Stimulated activated CD4-positive, alpha-beta T cell treated with anti-CD3 and anti-CD28 coated beads, Interleukin-1b, Interleukin-23, amount 100 ng/mL, for 1 hour (primary cell): ENCODE measurements at places on chromosomes 6 and 20.

- DNase-seq: no peak
Observed at GRCh38 chr6:15348528-15348927, 102.7 kb downstream of the JARID2 start.

DNA sequence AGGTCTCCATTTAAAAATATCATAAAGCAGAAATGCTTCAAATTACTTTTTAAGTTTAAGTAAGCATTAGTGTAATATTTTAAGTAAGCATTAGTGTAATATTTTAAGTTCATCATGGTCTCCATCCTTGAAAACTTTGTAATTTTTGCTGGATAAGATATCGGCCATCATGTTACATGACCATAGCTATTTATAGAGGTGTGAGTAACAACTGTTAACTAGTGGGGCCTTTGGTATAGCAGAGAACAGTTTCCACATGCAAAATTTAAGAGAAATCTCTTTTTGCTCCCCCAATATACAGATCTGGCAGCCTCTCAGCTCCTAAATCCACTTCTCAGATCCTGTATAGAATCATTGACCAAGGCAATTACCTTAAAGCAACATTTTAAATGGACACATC lies 468 bp downstream of the TRDN start:
- DNase-seq: no peak

DNA sequence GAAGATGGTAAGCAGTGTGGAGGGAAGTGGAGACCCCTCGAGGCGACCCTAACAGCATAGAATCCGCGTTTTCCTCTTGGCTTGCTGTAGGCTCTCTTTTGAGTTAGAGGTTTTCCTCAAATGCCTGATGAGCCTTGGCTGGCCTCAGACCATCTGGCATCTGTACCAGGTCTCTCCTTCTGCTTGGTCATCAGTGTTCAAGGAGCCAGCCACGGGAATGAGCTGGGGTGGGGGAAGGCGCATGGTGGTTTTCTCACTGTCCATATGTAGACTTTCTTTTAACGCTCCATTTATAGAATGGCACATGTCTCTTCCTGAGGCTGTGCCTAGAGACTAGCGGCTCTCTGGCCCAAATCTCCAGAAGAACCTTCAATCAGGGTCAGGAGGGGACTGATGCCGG lies 8.1 kb upstream of the GUCA1A start:
- no peak for DNase-seq

- DNase-seq: no peak
Observed at GRCh38 chr6:50848989-50849795, 30.5 kb downstream of the TFAP2B start.

GRCh38 chr6:7313505-7314165 lies 636 bp upstream of the SSR1 start:
- no peak for DNase-seq

GRCh38 chr20:34458631-34459030 lies 57.6 kb upstream of the DYNLRB1 start:
- no peak for DNase-seq

DNA sequence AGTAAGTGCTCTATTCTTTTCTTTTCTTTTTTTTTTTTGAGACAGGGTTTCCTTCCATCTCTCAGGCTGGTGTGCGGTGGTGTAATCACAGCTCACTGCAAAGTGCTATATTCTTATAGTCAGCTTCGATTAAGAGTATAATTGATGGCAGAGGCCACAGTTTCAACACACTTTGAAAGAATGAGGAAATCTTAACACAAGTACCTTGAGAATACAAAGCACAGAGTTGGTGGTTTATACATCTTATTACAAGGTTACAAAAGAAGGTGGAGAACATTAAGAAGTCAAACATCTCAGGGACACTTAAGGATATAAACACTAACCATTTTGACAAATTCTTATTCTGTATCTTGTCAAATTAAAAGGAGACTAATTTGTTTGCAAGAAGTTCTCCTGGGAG lies 180.5 kb downstream of the SOD2 start:
- no peak for DNase-seq

DNA sequence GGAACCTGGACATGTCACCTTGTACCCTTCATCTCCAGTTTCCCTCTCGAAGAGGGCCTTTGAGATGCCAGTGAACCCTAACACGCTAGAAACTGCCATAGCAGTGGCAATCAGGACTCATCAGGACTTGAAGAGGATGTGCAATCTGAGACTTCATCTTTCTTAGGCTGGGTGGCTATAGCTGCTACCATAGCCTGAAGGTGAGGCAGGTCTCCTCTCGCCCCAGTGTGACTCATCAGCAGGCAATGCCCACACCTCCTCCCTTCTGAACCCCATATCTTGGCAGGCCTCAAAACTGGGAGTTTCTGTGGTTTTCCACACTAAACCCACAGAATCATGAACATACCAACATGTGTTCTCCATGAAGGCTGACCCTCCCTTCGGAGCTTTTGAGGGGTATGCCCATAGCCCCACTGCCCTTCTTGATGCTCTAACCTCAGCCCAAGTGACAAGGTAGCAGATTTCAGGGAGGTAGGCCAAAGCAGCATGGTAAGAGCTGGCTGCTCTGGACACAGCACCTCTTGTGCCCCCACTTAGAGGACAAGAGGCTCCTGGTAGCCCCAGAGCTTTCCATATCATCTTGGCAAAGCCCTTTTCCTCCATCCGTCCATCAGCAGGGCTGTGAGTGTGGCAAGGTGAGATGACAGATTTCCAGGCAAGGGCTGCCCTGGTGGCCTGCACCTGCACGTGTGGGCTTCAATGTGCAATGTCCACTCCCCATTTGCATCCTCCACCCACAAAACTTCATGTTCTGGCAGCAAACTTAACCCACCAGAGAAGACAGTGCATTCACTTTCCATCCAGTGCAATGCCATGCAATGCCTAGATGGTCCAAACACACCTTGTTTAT lies 2.6 kb downstream of the BLCAP start:
- DNase-seq: no peak

GRCh38 chr20:24531631-24532419 lies 62.4 kb downstream of the SYNDIG1 start:
- DNase-seq: no peak

GRCh38 chr6:155261111-155261900 lies 2.5 kb upstream of the CLDN20 start:
- DNase-seq: no peak

- DNase-seq: no peak
Observed at GRCh38 chr20:49286689-49287551, 9.1 kb upstream of the ZNFX1 start.

DNA sequence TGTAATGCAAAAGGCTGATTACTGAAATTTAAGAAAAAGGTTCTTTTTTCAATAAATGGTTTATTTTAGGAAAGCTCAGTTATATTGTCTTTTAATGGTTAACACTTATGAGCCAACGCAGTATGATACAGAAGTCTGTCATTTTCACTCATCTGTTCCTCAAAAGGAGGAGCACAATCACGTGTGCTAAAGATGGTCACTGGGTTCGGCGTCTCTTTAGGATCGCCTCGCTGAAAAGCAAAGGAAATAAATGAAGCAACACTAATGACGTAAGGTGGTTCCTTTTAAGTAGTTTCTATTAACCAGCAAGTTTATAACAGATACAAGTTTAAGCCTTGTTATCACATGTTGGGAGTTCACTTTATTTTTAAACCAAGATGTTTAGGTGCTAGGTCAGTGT lies 125.7 kb downstream of the MAP3K4 start:
- no peak for DNase-seq

DNA sequence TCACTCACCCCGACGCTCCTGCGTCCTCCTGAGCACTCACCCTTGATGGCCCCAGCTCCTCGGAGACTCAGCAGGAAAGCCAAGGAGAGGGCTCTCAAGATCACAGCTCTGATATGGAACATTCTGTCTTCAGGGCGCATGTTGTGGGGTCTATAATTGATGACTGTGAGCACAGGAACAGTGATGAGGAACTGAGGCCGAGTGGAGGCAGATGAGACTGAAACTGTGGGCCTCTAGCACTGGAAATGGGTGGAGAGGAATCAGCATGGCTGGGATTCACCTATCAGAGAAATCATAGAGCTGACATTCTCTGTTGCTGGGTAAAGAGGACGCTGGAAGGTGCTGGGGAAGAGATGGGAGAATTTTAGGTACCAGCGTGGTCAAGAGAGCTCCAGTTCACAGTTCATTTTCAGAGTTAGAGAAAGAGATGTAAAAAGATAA lies at the start of gene HLA-DPA1:
Gene HLA-DPA1 (minus strand): TSS at position 219 of the 441 bp plus-strand sequence.
- no peak for DNase-seq

DNA sequence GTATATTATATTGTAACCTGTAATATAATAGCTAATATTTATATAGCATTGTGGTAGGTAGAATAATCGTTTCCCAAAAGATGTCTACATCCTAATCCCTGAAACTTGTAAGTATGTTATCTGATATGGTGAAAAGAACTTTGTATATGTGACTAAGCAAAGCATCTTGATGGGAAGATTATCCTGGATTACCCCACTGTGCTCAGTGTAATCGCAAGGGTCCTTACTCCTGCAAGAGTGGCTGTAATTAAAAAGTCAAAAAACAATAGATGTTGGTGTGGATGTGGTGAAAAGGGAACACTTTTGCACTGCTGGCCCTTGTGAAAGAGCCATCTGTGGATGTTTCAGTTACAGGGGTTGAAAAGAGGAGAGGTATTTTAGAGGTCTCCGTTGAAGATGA lies 95.2 kb downstream of the EDN1 start:
- DNase-seq: no peak

GRCh38 chr6:135128268-135128914 lies 52.7 kb upstream of the MYB start:
- peak; percentile 11 for DNase-seq

DNA sequence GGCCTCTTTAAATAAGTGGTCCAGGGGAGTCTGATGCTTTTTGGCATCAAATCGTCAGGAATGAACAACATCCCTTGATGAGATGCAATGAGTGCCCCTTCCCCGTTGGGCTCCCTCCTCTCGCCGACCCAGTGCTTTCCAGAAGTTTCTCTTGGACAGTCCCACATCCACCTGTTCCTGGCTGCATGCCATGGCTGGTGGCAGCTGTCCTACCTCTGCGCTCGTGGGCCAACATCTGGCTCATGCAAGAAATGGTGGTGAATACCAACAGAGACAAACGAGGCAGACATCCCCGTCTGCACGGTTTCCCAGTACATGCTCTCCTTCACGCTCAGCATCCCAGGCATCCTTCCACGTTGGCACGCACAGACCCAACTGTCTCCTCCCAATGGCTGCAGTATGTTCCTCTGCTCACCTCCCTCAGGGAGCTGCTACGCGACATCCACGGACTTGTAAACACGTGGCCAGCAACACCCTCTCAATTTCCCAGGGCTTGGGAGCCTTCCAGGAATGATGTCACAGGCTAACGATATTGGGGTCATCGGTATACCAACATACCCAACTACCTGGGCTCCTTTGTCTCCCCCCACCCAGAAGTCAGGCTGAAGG lies 37.5 kb downstream of the PPP1R3G start:
- no peak for DNase-seq

DNA sequence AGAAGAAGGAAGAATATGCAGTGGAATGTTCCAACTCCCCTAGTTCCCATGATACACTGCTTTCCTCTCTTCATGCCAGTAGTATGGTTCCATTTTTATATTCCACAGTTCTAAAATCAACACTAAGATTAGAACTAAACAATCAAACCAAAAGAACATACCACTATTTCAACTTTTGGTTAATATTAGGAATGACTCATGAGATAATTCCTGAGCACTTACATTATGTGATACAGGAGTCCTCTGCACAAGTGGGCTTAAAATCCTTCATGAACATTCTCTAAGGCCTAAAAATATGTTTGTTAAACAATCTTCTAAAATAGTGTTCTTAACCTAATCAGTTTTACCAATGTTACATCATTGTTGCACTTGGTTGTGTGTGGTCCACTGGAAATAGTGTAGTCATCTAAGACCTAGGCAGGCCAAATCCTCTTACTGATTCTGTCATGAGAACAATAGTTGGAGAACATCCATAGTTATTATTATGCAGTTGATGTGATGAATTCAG lies 30.3 kb upstream of the RCAN2 start:
- no peak for DNase-seq

DNA sequence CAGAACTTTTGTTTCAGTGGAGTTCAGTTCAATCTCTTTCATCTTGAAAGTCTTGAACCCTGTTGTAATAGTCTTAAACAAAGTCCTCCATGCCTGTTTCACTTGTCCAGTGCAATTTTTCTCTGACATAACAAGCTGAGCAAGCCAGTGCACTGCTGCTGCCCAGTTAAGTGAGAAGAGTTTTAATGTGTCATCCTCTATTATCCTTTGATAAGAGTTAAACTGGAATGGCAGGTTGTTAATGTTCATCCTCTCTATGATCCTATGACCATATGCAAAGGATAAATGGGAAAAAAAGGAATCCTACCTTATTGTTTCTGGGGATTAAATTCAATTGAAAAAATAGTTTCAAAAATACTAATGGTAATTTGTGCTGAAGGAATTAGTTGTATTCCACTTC lies 197.5 kb downstream of the FRK start:
- DNase-seq: no peak

- no peak for DNase-seq
Observed at GRCh38 chr6:133341607-133342158, 100.5 kb downstream of the EYA4 start.

- no peak for DNase-seq
Observed at GRCh38 chr6:33202799-33203198, 1.7 kb upstream of the HSD17B8 start.

GRCh38 chr6:168929871-168930450 lies 323.7 kb downstream of the THBS2 start:
- DNase-seq: no peak

DNA sequence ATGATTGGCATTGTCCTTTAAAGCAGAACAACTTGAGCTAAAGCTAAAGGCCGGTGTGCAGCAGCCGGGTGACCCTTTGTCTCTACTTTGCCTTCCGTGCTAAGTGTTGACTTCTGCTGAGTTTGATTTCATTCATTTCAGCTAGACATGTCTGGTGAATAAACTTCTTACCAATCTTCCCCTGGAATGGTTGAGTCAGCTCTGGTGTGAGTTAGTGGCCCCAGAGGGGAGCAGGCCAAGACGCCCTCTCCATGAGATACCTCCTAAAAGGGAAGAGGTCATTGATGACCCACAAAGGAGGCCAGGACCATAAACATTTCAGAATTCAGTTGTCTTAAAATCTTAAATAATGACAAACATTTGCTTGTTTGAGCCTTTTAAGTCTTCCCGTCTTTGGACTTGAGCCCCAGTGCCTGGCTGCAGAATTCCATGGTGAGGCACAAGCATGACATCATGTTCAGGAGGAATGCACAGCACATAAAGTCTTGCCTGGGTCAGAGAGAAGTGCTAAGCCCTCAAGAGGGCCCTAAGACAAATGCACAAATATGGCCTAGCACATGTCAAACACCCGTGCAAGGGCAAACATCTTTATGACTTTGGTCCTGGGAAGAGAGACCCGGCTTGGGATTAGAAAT lies 96.3 kb upstream of the NEDD9 start:
- no peak for DNase-seq
